ENCODE measurements at places on chromosomes 2 and 18.

DNA sequence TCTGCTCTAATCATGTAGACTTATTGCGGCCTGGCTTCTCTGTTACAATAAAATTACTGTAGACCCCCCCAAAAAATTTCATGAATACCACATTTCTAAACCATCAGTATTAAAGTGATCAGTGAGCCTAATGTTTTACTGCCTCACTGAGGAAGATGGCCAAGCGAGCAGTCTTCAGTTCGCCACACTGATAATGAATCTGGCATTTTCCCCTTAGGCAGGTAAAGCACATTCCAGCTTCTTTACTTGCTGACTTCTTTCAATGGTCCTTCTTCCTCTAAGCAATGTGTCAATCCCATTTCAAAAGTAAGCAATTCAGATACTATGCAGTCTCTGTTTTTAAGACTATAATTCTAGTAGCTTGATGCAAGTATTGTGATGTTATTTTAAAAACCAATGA, 137.6 kb downstream of the LAMA1 start:
- no peak for DNase-seq

GRCh38 chr2:74275228-74275627, 68.0 kb downstream of the SLC4A5 start:
- DNase-seq = no peak

DNA sequence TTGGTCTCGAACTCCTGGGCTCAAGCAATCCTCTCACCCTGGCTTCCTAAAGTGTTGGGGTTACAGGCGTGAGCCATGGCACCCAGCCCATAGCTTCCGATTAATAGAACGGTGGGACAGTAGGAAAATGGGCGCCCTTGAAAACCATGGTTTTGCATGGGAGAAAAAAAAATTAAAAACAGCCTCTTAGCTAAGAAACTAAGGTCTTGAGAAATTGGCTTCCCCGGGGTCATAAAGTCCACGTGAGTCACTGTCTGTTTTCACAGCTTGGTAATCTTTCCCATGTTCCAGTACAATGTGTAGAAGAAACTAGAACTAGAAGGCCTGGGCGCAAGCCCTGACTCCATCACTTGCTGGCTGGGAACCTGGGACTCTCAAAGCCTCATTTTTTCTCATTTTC, 20.7 kb downstream of the B3GNT2 start:
- DNase-seq = no peak

DNA sequence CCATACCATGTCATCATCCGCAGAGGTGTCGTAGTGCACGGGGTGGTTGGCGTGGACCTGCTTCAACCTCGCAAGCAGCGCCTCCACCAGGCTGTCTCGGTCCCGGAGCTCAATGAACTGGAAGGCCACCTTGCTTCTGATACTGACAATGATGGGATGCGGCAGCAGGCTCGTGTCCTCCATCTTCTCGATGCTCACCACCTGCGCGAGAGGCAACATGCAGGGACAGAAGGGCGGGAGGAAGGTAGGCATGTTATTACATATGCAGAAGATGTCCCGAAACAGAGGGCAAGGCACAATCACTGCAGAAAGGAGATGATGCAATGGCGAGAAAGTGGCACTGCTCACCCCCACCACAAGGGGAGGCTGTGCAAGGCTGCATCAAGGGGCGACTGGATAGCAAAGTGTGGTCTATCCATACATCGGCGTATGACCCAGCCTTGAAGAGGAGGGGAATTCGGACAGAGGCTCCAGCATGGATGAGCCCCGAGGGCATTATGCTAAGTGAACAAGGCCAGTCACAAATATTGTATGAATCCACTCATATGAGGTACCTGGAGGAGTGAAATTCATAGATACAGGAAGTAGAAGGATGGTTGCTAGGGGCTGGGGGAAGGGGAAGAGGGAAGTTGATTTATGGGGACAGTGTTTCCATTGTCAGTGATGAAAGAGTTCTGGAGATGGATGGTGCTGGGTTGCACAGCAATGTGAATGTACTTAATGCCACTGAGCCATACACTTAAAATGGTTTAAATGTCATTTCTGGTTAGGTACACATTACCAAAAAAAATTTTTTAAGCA, 36.6 kb downstream of the RPL31 start:
- no peak for DNase-seq

GRCh38 chr2:54666131-54666633, 57.3 kb upstream of the EML6 start:
- DNase-seq = no peak

DNA sequence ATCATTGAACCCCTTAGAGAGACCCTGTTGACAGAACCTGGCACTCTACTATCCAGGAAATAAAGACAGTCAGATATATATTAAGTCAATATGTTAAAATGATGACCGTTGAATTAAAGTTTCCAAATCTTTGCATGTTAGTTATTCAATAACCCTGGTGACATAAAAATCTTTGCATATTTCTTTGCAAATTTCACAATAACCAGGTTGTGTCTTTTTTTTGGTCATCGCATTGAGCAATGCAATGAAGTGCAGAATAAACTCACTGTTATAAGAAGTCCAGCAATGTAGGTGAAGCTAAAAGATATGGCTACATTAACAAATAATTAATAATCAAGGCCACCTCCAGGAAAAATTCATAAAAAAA, 596.9 kb downstream of the NYAP2 start:
- no peak for DNase-seq

GRCh38 chr2:110994250-110994961, 126.3 kb upstream of the BCL2L11 start:
- no peak for DNase-seq

DNA sequence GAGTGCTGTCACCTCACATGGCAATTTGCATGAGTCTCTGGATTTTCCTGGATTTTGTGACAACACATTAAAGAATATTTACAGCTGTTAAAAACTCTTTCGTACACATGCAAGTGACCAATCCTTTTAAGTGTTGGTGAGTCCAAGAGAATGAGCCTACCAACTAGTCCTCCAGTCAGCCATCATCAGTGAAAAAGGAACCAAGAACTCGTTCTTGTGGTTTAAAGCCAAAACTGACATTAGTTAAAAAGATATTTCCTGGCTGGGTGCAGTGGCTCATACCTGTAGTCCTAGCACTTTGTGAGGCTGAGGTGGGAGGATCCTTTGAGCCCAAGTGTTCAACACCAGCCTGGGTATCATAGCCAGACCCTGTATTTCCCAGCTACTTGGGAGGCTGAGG, 215.4 kb upstream of the ITGA4 start:
- peak; percentile 18 for DNase-seq

GRCh38 chr2:5373200-5373599, 319.0 kb upstream of the SOX11 start:
- no peak for DNase-seq

GRCh38 chr2:110834134-110834827, 101.9 kb downstream of the ACOXL start:
- DNase-seq = no peak

DNA sequence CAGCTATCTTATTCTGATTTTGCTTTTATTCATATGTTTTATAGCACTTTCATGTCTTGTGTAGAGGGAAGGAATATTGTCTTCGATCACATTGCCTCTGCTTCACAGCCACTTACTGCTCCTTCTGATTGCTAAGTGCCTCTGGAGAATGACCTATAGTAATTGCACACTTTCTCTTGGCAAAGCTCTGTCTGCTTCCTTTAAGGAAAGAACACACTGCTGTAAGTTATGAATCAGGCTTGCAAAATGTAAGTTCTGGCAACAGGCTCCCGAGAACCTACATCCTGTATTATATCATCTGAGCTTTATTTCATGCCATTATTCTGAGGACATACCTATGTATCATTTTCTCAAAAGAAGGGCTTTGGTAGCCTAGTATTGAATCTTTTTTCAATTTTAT, 170.7 kb downstream of the ZNF804A start:
- no peak for DNase-seq

- DNase-seq = no peak
Observed at GRCh38 chr2:123451542-123451941, 573.5 kb upstream of the CNTNAP5 start.

DNA sequence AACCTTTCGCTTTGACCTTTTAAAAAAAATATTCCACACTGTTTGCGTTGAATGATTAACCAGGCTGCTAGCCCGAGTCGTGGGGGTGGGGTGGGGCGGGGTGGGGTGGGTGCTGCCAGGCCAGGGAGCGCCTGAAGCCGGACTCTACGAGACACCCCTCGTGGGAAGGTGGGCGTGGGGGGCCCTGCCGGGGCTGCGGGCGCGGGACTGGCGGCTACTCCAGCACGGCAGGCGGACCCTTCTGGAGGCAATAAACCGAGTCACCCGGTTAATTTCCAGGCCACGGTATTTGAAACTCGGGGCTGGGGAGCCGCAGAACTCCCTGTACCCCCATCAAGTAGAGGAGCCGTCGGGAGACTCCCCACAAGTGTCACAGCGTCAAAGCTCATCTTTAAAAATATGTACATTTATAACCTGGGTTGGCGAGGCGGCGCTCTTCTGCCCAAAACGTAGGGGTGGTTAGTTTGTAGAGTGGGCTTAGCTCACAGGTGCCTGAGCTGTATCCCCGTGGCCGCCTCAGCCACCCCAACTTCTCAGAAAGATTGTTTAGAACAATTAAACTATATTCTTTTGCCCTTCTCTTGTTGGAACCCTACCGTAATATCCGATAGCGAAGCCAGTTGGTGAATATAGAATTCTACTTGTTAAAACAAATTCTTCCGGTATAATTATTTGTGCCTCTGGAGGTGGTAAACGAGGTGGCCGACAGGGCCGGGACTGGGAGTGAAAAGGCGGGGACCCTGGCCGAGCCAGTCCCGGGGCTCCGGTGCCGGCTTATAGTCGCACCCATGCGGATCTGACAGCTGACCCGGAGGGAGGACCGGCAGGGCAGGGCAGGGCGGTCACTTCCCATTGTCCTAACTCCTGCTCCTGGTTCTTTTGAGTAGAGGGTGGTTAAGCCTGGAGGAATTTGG, 1.4 kb downstream of the B3GNT2 start:
- peak; percentile 43 for DNase-seq

- no peak for DNase-seq
Observed at GRCh38 chr2:16222326-16222725, 282.0 kb downstream of the MYCN start.

DNA sequence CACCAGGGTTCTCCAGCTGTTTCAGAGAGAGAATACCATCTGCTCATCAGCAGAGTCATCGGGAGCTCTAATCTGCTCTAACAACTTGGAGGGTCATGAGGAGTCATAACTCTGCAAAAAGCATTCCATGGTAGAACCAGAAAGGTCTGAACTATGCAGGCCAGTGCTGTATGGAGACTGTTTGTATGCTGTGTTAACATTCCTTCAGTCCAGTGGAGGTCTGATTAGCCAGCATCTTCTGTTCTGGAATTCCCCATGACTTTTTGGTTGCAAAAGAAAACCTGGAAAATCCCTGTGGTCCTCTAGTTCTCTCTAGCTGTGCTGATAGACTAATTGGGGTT, 9.4 kb upstream of the ITGB6 start:
- DNase-seq = no peak

- no peak for DNase-seq
Observed at GRCh38 chr2:47641366-47641765, 141.6 kb upstream of the MSH6 start.

DNA sequence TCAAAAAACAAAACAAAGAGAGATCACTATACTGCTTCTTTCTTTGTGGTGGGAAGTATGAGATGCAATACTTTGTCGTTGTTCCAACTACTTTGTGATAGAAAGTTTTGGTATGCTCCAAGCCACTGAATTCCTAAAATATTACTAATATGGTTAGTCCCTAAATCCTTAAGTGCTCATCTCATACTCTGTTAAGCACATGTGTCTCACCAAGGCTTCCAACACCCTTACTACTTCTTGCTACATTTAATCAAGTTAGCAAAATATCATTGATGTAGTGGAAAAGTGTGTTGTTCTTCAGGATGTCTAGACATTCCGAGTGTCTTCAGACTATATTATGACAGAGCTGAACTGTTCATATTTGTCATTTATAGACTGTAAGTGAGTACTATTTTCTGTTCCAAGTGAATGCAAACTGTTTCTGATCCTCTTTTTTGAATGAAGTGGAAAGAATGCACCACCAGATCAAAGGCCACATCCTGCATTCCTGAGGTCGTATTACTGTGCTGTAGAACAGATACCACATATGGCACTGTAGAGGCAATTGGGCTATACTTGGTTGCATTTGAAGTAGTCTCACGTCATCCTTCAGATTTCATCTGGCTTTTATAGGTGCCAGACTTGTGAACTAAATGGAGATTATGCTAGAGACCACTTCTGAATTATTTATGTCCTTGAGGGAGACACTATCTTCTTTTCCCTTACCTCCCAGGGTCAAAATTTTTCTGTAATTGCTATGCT, 298.4 kb upstream of the ZNF521 start:
- no peak for DNase-seq

DNA sequence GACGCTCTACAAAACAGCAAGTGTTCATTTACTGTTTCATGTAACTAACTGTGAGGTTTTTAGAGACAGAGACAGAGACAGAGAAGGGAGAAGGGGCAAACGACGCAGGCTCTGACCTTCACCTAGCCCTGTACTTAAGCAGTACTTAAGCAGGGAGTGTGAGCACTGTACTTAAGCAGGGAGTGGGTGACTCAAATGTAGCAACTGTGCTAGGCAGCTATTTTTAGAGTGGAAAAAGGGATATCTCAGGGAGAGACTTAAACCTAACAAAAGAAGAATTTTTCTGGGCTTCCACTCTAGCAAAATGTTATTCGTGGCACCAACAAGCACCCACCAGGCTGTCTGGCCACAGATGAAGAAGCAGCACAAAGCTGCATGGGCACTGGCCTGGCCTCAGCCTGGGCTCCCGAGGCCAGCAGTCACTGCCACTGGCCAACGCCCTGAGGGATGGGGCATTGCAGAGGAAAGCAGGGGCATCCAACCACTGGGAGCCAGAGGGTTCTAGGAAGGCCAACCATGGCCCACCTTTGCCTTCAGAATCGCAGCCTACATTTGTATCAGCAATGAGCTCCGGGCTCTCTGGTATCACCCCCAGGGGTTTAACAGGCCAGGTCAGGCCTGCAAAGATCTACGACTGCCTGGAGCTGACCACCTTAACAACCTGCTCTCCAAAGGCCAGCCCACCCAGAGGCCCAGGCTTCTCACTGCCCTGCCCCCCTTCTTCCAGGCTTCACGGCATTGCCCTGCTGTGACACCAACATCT, 154.3 kb downstream of the TTC32 start:
- DNase-seq = no peak

- peak; percentile 36 for DNase-seq
Observed at GRCh38 chr2:173963323-173963816, 1.8 kb downstream of the SP3 start.

DNA sequence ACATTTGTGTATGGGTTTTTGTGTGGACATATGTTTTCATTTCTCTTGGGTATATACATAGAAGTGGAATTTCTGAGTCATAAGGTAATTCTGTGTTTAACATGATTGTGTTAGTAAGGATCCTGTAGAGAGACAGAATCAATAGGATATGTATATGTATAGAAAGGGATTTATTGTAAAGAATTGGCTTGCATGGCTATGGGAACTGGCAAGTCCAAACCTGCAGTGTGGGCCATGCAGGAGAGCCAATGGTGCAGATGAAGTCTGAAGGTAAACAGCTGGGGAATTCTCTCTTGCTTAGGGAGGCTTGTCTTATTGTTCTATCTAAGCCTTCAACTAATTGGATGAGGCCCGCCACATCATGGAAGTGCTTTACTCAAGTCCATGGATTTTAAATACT, 39.2 kb upstream of the IL1R2 start:
- DNase-seq = no peak

GRCh38 chr18:9403795-9404564, 69.4 kb downstream of the TWSG1 start:
- DNase-seq = no peak

GRCh38 chr2:98015671-98016070, 19.9 kb upstream of the TMEM131 start:
- no peak for DNase-seq
